ENCODE measurements at places on chromosomes 13 and 19.

- no peak for DNase-seq
Measured at GRCh38 chr13:31703780-31704179, 35.5 kb upstream of the RXFP2 start.

- peak; percentile 60 for DNase-seq
Measured at GRCh38 chr13:114151031-114151430, 18.6 kb upstream of the RASA3 start.

- peak; percentile 65 for DNase-seq
Measured at GRCh38 chr19:53076984-53077383, 26.2 kb downstream of the ZNF160 start.

- DNase-seq = no peak
Measured at GRCh38 chr13:111302045-111302726, 18.3 kb upstream of the TEX29 start.

- no peak for DNase-seq
Measured at GRCh38 chr13:102369302-102369701, 32.5 kb downstream of the FGF14 start.

- no peak for DNase-seq
Measured at GRCh38 chr13:28584873-28585381, 74.0 kb upstream of the POMP start.

GRCh38 chr19:38032951-38033350 lies 125.9 kb downstream of the SIPA1L3 start:
- DNase-seq = no peak

DNA sequence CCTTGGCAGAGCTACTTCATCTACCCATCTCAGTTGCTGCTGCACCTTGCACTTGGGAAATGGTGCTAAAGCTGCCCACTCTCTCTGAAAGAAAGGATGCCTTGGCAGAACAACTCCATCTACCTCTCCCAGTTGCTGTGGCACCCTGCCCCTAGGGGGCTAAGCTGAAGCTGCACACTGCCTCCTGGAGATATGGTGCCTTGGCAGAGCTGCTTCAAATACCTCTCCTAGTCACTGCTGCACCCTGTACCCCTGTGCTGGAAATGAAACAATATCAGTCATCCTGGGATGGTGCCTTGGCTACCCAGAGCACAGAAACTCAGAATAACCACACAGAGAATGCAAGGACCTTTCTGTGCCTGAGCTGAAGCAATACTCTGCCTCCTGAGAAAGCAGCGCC lies 615.8 kb downstream of the DIAPH3 start:
- no peak for DNase-seq

DNA sequence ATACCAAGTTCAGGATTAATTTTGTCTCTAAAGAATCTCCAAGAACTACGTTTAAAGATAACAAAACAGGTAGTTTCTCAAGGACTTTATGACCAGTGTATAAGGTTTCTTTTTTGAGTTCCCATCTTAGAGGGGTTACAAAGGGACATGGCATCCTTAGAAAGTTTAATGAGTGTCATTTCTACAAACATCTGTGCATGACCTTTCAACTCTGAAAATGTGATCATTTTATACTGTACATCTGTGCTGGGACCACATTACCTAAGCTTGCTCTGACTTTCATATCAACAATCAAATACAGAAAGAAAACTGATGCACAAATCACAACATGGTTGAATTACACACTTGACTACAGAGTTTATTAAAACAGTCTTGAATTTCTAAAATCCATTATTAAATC lies 37.1 kb downstream of the KLF12 start:
- DNase-seq = no peak

DNA sequence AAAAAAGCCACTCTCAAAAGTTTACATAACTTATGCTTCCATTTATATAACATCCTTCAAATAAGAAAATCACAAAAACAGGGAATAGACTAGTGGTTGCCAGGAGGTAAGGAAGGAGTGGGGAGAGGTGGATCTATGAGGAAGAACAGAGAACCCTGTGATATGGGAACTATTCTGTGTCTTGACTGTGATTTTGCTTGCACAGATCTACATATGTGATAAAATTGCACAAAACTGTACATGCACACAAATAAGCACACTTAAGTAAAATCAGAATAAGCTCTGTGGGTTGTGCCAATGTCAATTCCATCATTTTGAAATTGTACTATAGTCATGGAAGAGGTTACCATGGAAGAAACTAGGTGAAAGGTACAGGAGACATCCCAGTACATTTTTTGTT lies 121.6 kb upstream of the SGCG start:
- no peak for DNase-seq

DNA sequence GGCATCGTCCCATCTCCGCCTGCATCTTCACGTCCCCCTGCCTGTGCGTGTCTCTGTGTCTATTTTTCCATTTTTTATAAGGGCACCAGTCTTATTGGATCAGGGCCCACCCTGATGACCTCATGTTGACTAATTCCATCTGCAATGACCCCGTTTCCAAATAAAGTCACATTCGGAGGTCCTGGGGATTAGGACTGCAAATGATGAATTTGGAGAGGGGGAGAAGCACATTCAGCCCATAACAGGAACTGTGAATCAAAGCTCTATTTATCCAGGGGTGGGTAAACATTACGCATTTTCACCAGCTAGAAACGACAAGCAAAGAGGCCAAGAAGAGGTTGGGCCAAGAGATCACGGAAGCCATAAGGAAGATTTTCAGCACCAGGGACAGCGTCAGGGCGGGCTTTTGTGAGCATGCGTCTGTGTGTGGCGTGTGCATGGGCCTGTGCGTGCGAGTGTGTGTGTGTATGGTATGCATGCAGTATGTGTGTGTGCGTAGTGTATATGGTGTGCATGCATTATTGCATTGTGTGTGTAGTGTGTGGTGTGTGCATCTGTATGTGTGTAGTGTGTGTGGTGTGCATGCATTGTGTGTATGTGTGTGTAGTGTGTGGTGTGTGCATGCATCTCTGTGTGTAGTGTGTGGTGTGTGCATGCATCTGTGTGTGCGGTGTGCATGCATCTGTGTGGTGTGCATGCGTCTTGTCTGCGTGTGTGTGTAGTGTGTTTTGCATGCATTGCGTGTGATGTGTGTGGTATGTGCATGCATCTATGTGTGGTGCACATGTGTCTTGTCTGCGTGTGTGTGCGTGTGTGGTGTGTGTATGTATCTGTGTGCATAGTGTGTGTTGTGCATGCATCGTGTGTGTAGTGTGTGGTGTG lies 19.6 kb downstream of the CELF5 start:
- peak; percentile 57 for DNase-seq

DNA sequence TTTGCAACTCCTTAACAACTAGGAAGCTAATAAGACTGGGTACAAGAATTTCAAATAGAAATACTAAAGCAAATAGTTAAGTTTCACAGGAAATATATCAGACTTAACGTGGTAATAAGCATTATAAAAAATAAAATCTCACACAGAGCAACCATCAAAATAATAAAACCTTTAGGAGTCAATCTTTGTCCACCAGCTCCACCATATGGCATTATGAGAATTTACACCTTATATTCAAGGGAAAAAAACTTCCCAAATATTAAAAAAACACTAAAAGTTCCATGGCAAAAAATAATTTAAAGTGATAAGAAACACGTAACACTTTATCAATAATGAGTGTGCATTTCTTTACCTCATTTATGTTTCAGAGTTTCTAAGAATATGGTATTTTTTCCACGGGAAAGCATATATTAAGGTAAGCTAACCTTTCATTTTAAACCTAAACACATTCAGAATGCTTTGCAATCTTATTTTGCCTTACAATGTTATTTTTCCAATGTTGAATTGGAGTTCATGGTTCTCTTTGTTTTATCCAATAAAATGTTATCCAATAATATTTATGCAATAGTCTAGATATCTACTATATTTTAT lies 423.2 kb upstream of the SGCG start:
- no peak for DNase-seq

DNA sequence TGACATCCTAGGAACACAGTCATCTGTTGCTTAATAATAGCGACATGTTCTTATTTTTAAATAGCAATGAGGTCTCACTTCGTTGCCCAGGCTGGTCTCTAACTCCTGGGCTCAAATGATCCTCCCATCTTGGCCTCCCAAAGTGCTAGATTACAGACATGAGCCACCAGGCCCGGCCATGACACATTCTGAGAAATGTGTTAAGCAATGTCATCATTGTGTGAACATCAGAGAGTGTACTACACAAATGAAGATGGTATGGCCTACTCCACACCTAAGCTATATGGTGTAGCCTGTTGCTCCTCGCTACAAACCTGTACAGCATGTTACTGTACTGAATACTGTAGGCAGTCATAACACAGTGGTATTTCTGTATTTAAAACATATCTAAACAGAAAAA lies 24.6 kb upstream of the GARRE1 start:
- DNase-seq = no peak

DNA sequence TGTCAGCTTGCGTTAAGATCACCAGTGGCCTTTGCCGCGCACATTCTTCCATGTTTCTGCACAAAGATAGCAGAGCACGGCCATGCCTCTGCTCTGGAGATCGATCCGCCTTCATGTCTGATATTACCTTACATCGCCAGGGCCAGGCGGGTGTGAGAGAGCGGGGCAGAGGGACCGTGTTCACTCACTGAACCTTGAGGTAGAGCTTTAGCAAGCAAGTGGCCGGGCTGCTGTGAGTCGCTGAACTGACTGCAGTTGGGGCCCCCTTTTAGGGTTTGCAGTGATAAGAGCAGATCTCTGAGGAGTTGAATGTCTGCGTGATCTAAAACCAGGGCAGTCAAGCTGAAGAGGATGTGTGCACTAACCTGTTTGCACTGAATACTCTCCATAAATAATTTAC lies 275.4 kb upstream of the OBI1 start:
- no peak for DNase-seq

- DNase-seq = no peak
Measured at GRCh38 chr19:10625762-10626138, 397 bp downstream of the SLC44A2 start.

DNA sequence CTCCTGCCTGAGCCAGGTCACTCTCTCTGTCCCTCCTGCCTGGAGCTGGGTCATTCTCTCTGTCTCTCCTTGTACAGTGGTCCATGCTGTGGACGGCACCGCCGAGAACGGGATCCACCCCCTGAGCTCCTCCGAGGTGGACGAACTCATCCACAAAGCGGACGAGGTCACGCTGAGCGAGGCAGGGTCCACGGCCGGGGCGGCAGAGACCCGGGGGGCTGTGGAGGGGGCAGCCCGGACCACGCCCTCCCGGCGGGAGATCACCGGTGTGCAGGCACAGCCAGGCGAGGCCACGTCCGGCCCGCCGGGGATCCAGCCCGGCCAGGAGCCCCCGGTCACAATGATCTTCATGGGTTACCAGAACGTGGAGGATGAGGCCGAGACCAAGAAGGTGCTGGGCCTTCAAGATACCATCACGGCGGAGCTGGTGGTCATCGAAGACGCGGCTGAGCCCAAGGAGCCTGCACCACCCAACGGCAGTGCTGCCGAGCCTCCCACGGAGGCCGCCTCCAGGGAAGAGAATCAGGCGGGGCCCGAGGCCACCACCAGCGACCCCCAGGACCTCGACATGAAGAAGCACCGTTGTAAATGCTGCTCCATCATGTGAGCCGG lies 4.6 kb upstream of the MISP start:
- no peak for DNase-seq

DNA sequence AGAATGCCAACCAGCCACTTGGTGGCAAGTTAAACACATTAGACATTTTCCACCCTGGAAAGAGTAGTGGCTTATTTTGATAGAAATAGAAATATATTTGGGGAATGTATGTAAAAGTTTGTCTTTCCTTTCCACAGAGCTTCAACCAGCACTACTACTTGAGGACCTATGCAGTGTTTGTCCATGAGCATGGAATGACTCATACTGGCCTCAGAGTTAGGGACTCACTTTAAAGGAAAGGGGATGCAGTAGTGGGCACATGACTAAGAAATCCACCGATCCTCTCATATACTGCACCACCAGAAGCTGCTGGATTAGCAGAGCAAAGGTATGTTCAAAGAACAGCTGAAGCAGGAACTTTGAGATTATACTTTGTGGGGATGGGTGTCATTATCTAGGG lies 62.6 kb downstream of the LACC1 start:
- no peak for DNase-seq

GRCh38 chr13:39269411-39269810 lies 231.2 kb downstream of the NHLRC3 start:
- DNase-seq = no peak

GRCh38 chr13:78393286-78394142 lies 209.8 kb downstream of the POU4F1 start:
- DNase-seq = no peak

DNA sequence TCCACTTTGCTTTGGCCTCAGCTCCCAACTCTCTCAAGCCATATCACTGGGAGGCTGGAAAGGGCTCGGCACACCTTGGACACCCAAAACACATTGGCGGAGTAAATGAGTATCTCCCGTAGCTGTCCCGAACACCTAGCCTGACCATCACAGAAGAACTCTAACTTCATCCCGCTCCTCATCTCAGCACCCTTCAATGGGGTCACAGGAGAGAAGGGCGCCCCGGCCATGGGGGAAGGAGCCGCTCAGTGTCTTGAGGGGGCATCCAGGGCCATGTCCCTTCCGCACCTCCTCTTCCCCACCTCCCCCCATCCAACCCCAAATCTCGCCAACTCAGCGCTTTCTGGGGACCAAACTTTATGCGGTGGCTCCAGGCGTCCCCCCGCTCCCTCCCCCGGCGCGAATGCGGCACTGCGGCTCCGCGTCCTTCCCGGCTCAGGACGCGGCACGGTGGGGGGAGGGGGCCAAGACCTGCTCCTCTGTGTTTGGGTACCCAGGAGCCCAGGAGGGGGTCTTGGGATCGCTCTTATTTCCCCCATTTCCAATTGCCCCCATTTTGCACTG lies 3.0 kb downstream of the KCNC3 start:
- no peak for DNase-seq
